ENCODE measurements at places on chromosomes 7 and 10.
A peak's percentile ranks its signal among the peaks of the same experiment; 100 is the strongest.

GRCh38 chr10:78542521-78542920, 508.9 kb downstream of the RPS24 start:
- peak; percentile 29 for DNase-seq

GRCh38 chr10:28566458-28567015, 33.6 kb downstream of the WAC start:
- no peak for DNase-seq

GRCh38 chr10:131041031-131041430, 270.5 kb downstream of the TCERG1L start:
- DNase-seq: no peak

DNA sequence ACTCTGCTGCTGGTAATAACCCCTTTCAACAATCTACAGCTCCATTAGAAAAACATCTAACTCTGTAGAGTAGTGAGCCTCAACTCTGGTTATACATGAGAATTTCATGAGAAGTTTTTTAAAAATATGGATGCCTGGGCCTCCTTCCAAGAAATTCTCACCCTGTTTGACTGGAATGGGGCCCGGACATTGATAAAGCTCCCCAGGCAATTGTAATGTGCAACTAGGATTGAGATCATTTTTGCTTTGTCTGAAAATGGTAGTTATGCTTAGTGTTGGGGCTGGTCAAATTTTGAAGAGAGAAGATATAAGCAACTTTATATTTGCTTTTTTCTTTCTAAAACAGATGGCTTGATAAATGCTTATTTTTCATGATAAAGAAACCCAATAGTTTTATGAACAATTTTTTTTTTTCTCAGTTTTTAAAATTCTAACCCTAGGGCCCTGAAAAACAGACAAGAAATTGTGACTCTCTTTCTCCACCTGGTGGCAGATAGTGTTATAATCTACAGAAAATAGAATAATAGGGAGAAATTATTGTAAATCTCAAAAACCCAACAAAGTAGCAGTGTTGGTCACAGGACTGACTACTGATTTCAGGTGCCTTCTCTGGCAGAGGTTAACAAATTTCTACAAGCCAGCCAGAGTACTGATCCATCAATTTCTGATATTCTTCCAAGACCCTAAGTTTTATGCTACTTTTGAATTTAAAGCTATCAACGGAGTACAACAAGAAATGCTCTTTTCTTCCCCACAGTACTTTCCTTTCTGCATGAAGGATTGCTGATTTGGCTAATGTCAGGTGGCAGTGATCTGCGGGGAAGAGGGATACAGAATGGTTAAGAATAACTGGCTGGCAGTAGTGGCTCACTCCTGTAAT, 174.8 kb downstream of the DKK1 start:
- DNase-seq: no peak

GRCh38 chr10:17488848-17489247, 34.5 kb upstream of the ST8SIA6 start:
- no peak for DNase-seq

GRCh38 chr7:106365252-106366005, 80.6 kb upstream of the NAMPT start:
- DNase-seq: peak; percentile 78

GRCh38 chr10:28479425-28479865, 53.5 kb upstream of the WAC start:
- no peak for DNase-seq

DNA sequence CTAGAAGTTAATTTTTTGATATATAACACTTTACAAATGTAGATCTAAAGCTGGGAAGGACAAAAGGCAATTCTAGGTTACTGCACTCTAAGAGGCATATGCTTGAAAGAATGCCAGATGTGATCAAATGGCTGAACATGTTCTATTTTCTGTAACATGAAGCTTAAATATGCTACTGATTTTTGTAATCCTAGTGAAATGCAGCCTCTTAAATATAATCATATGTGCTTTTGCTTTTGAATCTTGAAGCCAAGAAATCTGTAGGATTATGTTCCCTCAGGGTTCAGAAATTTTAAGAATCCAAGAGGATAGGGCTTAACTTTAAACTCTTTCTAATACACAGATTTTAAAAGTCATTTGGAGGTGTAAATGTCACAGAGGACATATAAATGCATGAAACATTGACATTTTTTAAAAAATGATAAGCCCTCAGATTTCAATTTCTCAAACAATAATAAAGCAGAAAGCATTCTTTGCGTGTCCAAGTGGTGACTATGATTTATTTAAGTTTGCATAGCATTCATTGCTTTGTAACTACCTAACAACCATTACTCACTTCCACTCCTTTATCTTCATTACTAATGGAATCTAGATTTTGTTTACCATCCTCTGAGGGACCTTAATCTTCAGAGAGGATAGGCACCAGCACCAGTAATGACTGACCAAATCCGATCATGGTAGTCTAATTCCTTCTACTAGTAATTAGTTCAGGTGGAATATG, 170.4 kb downstream of the MAGI2 start:
- no peak for DNase-seq

DNA sequence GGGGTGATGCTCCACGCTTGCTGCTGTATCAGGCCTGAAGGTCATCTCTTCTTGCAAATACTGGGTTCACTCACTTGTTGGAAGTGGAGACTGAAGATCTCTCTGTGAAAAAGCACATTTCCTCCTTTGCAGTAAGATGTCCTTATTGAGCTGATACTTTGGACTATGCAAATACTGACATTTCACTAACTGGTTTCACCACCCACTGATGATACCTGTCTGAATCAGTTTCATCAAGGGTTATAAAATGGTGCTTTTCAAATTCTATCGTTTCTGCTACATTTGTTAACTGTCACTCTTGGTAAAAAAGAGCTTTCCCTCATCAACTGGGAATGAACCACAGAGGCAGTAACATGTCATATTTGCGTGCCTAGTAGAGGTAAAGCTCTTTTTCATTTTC, 35.5 kb downstream of the RAB19 start:
- no peak for DNase-seq

DNA sequence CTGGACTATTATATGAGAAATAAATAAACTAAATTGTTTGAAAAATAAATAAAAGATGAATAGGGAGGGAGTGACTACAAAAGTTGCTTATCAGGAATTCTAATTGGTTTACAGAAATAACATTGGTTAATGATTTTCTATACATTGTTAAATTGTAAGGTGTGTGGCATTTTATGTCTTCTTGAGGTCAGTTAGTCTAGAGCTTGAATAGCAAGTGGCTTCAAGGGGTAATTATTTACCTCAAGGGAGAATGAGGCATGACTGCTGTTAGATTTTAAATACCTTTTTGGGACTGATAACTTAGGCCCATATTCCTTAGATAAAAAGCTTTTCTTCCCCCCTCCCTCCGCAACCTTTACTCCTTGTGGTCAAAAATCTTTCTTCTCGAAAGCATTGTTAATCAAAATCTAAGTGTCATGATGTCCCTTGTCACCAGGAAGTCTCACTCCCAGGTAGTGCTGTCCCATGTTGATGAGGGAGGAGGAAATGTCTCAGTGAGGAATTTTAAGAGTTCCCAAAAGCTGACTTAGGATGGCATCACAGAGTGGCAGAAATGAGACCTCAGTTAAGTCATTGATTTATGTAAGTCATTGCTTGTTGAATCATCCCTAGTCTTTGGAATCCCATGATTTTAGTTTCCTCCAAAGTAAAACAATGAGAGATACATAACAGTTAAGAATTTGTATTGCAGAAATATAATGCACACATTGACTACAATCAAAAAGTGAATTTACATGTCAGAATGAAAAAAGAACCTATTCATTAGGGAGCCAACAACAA, 71.5 kb downstream of the MAPK8 start:
- DNase-seq: no peak

GRCh38 chr7:154638286-154638685, 364.6 kb downstream of the PAXIP1 start:
- no peak for DNase-seq

GRCh38 chr7:117972606-117973005, 99.4 kb upstream of the CTTNBP2 start:
- DNase-seq: no peak

- DNase-seq: no peak
Observed at GRCh38 chr7:314853-315252, 24.9 kb downstream of the FOXL3 start.

DNA sequence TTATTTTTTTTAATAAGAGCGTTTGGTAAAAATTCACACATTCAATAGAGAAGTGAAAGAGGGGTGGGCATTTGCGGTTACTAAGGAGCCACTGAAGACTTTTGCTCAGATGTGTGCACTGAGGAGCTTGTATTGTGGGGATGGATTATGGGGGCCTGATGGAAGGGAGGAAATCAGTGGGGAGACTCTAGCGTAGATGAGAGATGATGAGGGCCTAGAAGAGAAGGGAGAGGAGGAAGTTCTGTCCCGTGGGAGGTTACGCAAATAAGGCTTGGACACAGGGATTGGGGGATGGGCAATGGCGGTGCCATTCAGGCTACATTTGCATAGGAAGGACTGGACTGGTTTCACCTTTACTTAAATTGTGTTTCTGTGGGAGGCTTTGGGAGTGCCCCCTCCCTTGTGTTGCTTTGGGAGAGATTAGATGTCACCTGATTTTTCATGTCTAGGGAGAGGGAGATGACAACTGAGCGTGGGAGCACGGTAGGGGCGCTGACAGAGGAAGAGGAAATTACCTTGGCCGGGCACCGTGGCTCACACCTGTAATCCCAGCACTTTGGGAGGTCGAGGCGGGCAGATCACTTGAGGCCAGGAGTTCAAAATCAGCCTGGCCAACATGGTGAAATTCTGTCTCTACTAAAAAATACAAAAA, 2.2 kb upstream of the HIP1 start:
- peak; percentile 80 for DNase-seq

DNA sequence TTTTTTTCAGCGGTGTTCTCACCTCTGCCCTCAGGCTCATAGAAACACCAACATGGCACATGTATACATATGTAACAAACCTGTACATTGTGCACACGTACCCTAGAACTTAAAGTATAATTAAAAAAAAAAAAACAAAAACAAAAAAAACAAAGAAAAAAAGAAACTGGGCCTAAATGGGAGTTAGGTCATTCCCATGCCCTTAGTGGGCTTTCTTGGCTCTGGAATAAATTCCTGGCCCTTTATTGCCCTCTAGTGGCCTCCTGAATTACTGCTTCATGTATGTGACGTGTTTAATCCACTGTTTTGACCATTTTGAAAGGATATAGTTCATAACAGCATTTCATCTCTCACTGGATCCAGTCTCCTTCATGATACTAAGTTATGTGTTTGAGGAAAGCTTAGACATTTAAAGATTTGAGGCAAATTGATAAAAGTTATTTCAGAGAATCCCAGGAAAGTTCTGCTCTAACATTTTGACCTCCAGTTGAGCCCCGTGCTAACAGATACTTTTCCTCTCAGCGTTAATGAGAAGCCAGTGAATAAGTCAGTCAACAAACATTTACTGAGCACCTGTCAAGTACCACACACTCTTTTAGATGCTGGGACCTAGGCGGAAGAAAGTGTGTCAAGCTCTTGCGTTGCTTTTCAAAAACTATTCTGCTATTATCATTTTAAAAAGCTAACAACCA, 54.7 kb upstream of the SYPL1 start:
- no peak for DNase-seq

DNA sequence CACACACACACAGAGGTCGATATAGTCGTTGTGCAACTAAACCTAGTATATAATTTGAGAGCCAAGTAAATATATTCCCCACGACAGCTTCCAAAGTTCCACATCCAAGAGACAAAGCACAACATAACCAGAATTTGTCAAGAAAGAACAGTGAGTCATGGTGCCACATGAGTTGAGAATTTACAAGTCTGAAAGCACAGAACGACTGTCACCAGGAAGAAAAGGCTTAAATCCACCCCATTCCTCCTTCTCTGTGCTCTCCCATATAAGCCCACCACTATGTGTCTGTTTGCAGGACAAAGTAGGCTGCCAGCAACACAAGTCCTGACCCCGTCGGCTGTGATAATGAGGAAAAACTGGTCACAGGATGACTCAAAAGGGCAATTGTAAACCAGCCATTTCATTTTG, 32.8 kb downstream of the GSAP start:
- DNase-seq: no peak

DNA sequence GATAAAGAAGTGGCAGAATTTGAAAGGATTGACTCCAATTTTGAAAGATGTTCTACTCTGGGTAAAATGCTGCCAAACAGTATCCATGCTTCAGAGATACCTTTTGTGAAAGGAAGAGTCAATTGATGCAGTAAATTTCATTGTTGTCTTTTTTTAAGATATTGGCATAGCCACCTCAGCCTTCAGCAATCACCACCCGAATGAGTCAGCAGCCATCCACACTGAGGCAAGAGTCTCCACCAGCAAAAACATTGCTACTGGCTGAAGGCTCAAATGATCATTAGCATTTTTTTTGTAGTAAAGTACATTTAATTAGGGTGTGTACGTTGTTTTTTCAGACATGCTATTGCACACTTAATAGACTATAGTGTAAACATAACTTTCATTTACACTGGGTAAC, 31.7 kb upstream of the CYP26C1 start:
- DNase-seq: no peak

- no peak for DNase-seq
Observed at GRCh38 chr7:20892776-20893175, 106.1 kb upstream of the SP8 start.

Data from upper lobe of left lung (tissue), 6 donors.